ENCODE measurements at places on chromosomes 16 and 17.

- no peak for DNase-seq
Observed at GRCh38 chr17:56744721-56745120, 89.0 kb downstream of the C17orf67 start.

GRCh38 chr17:28467456-28468025 lies 5.9 kb upstream of the SLC13A2 start:
- DNase-seq = no peak

- no peak for DNase-seq
Observed at GRCh38 chr17:46868689-46869187, 17.4 kb downstream of the WNT9B start.

DNA sequence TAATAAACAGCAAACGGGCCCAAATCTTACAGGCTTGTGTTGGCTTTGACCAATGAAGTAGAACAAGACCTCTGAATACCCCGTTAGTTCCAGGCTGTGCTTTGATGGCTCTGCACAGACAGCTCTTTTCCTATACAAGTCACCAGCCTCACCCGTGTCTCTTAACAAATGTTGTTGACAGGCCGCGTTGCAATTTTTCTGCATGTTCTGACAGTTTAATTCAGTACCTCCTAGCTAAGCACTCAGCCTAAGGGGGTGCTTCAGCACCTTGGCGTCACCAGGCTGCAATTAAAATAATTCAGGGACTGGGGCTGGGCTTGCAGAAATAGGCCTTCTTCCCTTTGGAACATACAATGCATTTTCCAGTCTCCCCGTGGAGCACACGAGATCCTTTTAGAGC lies 500.1 kb downstream of the MAF start:
- DNase-seq = no peak

DNA sequence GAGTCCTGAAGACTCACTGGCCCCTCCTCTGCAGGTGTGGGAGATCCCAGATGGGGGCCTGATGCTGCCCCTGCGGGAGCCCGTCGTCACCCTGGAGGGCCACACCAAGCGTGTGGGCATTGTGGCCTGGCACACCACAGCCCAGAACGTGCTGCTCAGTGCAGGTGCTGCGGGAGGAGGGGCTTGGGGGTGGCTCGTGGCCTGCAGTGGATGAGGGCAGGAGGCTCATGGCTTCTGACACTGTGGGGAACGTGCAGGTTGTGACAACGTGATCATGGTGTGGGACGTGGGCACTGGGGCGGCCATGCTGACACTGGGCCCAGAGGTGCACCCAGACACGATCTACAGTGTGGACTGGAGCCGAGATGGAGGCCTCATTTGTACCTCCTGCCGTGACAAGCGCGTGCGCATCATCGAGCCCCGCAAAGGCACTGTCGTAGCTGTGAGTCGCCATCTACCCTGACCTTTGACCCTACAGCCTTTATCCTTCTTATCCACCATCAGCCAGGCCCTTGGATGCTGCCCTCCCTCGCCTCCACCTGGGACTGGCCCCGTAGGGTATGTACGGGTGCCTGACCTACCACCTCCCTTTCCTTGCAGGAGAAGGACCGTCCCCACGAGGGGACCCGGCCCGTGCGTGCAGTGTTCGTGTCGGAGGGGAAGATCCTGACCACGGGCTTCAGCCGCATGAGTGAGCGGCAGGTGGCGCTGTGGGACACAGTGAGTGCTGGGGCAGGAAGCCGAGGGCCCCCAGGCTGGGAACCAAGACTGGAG lies 3.6 kb downstream of the CORO1A start:
- DNase-seq = peak; percentile 84

DNA sequence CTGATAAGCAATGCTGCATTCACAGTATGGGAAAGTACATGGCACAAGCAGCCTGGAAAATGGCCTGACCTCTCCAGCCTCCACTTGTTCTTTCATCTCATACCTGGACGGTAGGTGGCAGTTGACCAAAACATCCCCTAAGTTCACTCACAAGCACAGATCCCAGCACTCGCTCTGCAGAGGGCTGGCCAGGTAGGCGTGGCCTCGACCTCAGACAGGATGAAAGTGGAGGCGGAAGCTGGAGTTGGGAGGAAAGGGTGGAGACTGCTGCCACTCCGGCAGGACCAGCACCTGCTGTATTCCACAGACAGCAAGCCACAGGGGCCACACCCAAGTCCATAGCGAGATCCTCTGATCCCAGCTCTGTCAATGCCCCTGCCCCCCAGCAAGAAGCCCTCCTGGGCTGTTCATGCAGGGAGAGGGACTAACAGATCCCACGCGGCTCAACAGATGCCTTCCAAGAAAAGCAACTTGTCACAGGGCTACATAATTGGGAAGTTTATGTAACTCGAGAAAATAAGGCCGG lies 31.3 kb downstream of the ZCCHC14 start:
- DNase-seq = peak; percentile 28

DNA sequence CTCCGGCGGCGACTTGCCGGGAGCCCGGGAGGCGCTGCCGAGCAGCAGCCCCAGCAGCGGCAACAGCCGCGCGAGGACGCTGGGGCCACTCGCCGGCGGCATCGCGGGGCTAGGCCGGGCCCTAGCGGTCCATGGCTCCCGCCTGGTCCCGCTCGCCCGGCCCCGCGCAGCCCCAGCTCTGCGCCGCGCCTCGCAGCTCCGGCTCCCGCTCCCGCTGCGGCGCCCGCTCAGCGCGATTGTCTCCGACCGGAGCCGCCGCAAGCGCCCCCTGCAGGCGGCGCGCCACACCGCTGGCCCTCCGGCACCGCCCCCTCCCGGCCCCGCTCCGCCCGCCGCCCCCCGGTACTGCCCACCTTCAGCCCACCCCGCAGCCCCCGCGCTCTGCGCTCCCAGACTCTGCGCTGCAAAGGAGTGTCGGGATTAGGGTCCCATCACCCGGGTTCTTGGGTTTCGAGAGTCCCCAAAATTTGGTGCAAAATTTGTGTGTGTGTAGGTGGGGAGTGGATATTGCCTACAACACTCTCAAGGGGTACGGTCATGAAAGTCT lies at the start of gene FAM171A2:
Gene FAM171A2, minus strand, starts transcription at position 241 of the 547 bp plus-strand sequence. Its CDS starts 139 bp downstream, at position 102.
- peak; percentile 68 for DNase-seq

GRCh38 chr17:1577583-1578013 lies 15.0 kb upstream of the PITPNA start:
- DNase-seq = no peak

DNA sequence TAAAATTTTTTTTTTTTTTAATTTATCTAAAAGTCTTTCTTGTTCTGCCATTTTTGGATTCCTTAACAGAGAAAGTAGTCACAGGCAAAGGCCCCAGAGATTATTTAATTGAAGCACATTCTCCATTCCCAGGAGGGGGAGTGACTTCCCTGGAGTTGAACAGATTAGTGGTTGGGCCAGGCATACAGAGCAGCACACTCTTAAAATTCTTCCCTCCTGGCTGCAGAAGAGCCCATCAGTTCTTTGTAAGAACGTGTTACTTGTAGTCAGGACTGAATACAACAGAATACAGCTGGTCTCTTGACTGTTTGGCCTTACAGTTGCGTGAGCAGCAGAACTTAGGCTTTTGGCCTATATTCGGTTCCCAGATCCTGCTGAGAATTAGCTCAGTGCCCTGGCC lies 1.8 kb downstream of the ALKBH5 start:
- DNase-seq = no peak

DNA sequence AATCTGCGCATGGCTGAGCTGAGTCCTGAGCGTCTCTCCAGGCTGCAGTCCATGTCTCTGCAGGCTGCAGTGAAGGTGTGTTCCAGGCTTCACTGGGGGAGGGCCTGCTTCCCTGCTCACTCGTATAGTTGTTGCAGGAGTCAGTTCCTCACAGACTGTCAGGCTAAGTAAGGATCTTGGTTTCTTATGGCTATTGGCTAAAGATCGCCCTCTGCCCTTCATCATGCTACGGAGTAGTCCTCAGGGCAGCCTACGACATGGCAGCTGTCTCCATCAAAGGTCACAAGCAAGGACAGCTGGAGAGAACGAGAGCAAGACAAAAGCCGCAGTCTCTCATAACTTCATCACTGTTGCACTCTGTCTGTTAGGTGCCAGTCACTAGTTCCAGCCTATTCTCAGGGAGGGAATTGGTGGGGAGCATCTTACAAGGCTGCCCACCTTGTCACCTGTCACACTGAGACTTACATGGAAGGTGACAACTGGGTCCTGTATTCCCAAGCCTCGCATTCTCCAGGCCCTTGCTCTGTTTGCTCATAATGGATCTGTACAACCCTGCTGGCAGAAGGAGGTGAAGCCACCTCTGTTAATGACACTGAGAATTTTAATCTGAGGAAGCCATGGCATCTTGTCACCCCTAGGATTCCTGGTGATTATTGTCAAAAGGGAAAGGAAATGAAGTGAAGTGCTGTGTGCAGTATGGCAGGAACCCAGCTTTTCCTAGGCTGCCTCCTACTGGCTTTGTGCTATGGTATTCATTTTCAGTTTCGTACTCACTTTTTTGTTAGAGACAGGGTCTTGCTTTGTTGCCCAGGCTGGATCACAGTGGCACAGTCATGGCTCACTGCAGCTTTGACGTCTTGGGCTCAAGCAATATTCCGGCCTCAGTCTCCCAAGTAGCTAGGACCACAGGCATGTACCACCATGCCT lies 43.4 kb downstream of the MFSD11 start:
- no peak for DNase-seq

DNA sequence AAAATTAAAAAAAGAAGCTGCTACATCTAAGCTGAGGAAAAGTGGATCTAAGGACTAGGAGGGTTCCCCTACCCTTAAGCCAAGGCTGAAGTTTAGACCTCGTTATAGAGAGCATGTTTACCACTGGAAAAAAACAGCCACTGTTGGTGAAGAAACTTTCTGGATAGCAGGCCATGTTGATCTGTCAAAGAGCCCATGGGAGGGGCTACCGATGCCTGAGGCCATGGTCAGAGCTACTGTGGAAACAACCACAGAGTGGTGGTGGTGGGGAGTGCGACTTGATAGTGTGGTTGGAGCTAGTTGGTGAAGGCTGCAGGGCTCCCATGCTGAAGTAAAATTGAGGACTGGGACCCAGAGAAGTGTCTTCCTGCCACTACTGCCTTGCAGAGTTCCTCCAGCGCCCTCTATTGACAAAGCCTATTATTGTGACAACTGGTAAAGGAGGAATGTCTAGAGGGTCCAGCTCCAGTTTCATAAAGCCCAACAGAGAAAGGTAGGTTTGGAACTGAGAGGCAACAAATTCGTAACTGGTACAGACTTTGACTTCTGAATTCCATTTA lies 12.7 kb upstream of the FAM20A start:
- peak; percentile 38 for DNase-seq

DNA sequence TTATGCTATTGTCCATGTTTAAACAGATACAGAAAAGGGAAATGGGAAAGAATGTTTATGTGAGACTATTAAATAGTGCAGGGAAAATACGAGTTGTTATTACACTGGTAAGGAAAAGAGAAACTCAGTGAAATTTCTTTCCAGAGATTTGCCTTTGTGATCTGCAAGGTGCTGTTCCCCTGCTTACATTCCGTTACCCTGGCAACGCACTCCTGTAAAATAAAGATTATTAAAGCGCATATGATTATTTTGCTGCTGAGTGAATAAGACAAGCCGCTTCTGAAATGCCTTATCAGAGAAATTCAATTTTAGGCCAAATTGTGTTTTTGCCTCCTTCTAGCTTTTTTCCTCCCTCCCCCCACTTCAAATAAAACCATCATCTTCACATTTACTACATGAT lies 328.6 kb upstream of the PMFBP1 start:
- no peak for DNase-seq

DNA sequence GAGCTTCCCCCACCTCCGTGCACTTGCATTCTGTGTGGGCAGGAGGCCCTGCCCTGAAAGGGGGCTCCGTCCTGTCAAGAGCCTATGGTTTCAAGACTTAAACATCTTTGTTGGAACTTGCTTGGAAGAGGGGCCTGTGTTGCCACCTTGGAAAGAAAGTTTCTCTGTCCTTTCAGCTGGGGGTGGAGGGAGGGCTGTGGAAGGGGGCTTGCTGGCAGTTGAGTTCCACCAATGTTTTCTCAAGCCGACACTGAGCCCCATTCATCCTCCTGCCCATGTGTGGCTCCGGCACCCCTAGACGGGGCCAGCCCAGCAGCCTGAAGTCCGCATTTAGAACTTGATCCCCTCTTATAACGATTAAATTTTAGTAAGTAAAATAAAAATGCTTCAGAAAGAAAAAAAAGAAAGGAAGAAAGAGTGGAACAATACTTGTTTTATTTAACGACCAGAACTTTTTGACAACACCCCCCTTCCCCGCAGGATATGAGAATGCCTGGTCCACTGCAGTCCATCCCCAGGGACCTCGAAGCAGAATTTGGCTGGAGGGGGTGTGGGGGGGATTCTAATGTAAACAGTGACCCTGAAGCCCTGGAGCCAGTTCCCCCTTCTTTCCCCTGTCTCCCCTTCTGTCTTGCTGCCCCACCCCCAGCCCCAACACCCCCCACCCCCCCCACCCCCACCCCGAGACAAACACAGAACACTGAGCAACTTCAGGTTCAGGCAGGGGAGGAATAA lies 26.9 kb upstream of the CLEC18A start:
- DNase-seq = no peak

- DNase-seq = peak; percentile 65
Observed at GRCh38 chr17:63881935-63882601, at the start of gene GH2. Gene GH2 (minus strand): TSS chr17:63881944. CDS start chr17:63881801, 143 bp downstream.

- DNase-seq = no peak
Observed at GRCh38 chr16:83682116-83682867, 125.5 kb upstream of the HSBP1 start.

- DNase-seq = no peak
Observed at GRCh38 chr17:77322514-77323412, 182.0 kb downstream of the SEC14L1 start.

DNA sequence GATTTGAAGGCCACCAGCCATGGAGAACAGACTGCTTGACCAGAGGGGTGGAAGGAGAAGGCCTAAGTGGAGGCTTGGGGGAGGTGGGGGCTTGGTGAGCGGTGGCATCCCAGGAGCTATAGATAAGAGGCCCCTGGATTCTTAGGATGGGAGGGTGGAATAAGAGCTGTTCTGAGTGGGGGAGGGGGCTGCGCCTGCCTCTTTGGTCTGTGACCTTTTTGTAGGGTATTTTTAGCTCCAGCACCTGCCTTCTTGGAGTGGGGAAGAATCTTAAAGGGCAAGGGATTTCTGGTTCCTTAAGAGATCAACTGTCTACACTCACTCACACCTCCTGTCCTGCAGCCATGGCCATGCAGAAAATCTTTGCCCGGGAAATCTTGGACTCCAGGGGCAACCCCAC lies 567 bp downstream of the ENO3 start:
- DNase-seq = no peak

DNA sequence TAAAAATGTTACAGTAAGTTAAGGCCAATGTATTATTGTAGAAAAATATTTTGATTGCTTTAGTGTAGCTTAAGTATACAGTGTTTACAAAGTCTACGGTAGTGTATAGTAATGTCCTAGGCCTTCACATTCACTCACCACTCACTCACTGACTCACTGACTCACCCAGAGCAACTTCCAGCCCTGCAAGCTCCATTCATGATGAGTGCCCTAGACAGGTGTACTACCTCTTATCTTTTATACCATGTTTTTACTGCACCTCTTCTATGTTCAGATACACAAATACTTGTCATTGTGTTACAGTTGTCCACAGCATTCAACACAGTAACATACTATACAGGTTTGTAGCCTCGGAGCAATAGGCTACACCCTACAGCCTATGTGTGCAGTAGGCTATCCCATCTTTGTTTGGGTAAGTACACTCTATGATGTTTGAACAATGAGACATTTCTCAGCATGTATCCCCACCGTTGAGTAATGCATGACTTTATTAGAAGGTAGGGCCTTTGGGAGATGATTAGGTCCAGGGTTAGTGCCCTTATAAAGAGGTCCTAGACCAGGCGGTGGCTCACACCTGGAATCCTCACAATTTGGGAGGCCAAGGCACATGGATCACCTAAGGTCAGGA lies 117.8 kb downstream of the SLC39A11 start:
- DNase-seq = no peak

All from activated CD4-positive, alpha-beta memory T cell treated with anti-CD3 and anti-CD28 coated beads, Interleukin-2, amount 10 ng/mL, durations not matched to agents 7 days and 5 days (primary cell).